ENCODE measurements at places on chromosomes 6 and 20. TPM values are rescaled to one million over a fixed set of nuclear protein-coding genes. Genes with fewer than 3 reads are reported as not detected.

DNA sequence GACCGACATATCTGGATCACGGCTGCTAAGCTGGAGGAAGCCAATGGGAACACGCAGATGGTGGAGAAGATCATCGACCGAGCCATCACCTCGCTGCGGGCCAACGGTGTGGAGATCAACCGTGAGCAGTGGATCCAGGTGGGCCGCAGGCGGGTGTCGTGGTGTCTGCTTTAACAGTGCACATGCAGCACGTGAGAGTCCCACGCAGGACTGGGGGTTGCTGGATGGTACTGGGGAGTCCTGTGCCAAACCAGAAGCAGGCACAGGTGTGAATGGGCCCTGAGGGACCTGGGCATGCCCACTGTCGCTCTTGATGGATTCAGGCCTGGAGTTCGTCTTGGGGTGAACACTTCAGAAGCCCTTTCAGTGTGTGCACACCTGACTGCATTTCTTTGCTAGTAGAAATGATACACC lies 24.6 kb upstream of the C20orf204 start:
- DNase-seq: no peak
- no peak overlapping the region for H3K4me3 ChIP-seq
- peaks cover 44% of the 10 kb centered on the region for H3K36me3 ChIP-seq
- H3K27me3 ChIP-seq: no peaks in the 10 kb centered on the region
- H3K27ac ChIP-seq: no peak overlapping the region

DNA sequence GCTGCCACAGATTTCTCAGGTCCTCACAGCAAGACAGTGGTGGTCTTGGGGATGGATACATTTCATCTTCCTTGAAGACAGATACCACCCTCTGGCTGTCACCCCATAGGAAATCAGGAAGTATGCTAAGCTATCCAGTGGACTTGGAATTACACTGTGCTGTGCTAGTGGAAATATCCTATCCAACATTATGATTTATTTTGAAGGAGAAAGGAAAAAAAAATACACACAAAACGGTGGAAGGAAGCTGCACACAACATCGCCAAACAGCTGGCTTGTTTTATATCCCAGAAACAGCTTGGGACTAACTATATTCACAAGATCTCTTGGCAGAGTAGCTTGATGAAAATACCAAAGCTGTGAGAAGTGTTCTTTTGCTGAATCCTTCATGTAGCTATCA lies 257.6 kb downstream of the LAMA2 start:
- H3K4me1 ChIP-seq: no peaks in the 10 kb centered on the region
- H3K4me3 ChIP-seq: no peak overlapping the region
- peaks cover 23% of the 10 kb centered on the region for H3K27me3 ChIP-seq
- H3K27ac ChIP-seq: no peak overlapping the region

- DNase-seq: no peak
- peaks cover 5% of the 10 kb centered on the region for H3K36me3 ChIP-seq
- no peak overlapping the region for H3K4me3 ChIP-seq
- H3K27ac ChIP-seq: no peak overlapping the region
Measured at GRCh38 chr6:42195415-42195814, 659 bp upstream of the GUCA1B start.

GRCh38 chr20:51439160-51439689 lies 103.3 kb downstream of the NFATC2 start:
- H3K27ac ChIP-seq: no peak overlapping the region
- H3K36me3 ChIP-seq: no peaks in the 10 kb centered on the region
- DNase-seq: no peak
- no peaks in the 10 kb centered on the region for H3K27me3 ChIP-seq

GRCh38 chr20:8156235-8157079 lies 24.4 kb downstream of the PLCB1 start:
- no peaks in the 10 kb centered on the region for H3K27me3 ChIP-seq
- peaks cover 62% of the 10 kb centered on the region for H3K4me1 ChIP-seq
- H3K36me3 ChIP-seq: peaks cover 6% of the 10 kb centered on the region
- peak overlapping the region; percentile 86 for H3K27ac ChIP-seq
- no peak for DNase-seq

DNA sequence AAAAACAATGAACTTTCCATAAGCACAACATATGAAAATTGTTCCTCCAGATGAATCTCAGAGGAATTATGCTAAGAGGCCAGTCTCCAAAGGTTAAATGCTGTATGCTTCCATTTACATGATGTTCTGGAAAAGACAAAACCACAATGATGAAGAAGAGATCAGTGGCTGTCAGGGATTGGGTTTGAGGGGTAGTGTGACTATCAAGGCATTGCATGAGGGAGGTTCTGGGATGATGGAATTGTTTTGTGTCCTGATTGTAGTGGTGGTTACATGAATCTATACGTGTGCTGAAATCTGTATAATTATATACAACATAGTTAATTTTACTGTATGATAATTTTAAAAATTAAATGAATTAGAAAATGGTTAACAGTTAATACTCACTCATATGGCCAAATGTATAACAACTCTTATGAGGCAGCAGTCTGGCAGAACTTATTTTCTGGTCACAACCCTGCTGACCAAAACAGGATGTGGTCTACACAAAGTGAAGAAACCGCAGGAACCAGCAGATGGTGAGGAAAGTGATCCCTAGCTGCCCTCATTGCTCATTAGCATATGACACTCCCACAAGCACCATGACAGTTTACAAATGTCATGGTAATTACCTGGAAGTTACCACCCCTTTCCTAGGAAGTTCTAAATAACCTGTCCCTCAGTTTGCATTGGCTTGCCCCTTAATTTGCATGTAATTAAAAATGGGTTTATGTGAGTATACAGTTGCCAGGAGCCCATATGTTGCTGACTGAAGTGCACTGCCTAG lies 31.9 kb downstream of the NSFL1C start:
- H3K36me3 ChIP-seq: no peaks in the 10 kb centered on the region
- peaks cover 8% of the 10 kb centered on the region for H3K27me3 ChIP-seq
- no peak overlapping the region for H3K27ac ChIP-seq
- DNase-seq: no peak

DNA sequence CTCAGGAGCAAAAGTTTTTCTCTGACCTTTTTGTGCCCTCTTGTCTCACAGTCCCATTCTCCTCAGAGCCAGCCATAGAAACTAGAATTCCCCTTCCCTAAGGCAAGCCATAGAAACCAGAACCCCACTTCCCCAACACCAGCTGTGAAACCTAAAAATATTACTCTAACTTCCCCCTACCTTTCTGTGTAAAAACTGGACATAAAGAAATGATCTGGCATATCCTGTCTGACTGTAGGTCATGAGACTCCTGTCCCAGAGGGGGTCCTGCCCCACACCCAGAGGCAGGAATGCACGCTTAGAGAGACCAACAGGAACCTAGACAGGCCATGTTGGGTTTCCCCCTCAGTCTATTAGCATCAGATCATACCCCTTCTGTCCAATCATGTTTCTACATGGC lies 140.6 kb upstream of the SLC22A16 start:
- no peak overlapping the region for H3K4me3 ChIP-seq
- peaks cover 39% of the 10 kb centered on the region for H3K36me3 ChIP-seq
- H3K27ac ChIP-seq: no peak overlapping the region

- H3K4me1 ChIP-seq: peaks cover 14% of the 10 kb centered on the region
- H3K27ac ChIP-seq: no peak overlapping the region
- DNase-seq: no peak
- H3K27me3 ChIP-seq: no peaks in the 10 kb centered on the region
- H3K4me3 ChIP-seq: no peak overlapping the region
Measured at GRCh38 chr20:13341737-13342393, 120.8 kb downstream of the ISM1 start.

DNA sequence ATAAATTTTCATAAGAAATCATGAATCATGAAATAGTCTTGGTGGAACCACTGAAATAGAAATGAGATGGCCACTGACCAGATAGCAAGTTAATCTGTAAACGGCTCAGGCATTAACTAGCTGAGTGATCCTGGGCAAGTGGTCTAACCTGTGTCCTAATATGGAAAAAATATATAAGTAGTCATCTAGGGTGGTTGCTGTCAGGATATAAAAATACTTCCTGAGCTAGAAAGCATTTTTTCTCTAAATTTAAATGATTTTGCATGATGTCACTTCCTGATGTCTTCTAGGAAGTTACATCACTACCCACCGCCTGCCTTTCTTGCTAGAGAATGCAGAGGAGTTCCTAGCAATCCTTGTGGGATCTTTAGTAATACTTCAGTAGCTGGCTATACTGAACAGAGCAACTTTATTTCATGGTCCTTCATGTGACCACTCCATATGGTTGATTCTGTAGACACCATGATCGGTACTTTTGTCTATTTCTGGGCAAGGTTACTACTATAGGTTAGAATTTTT lies 228.1 kb upstream of the CEP162 start:
- no peaks in the 10 kb centered on the region for H3K27me3 ChIP-seq
- no peak overlapping the region for H3K27ac ChIP-seq
- H3K4me3 ChIP-seq: no peak overlapping the region
- H3K4me1 ChIP-seq: peaks cover 3% of the 10 kb centered on the region

GRCh38 chr6:88764081-88764480 lies 199.3 kb downstream of the RNGTT start:
- H3K4me3 ChIP-seq: no peak overlapping the region
- no peak overlapping the region for H3K27ac ChIP-seq
- no peak for DNase-seq
- peaks cover 9% of the 10 kb centered on the region for H3K36me3 ChIP-seq

DNA sequence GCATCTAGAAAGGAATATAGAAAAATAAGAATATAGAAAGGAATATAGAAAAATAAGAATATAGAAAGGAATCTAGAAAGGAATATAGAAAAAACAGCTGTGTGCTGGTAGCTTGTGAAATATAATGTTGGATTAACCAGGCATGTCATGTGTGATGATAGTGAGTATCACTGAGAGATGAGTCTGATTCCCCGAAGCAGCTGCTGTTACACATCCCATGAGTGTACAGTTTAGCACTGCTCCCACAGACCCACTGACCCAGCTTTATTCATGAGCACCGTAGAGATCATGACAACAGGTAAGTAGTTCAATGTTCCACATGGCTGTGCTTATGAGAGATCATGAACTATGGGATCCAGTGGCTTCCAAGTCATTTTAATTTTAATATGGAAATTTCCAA lies 64.8 kb downstream of the SLC22A3 start:
- no peaks in the 10 kb centered on the region for H3K36me3 ChIP-seq
- H3K27me3 ChIP-seq: no peaks in the 10 kb centered on the region
- no peak overlapping the region for H3K4me3 ChIP-seq
- no peaks in the 10 kb centered on the region for H3K4me1 ChIP-seq
- H3K27ac ChIP-seq: no peak overlapping the region

GRCh38 chr6:39776581-39776980 lies 15.6 kb upstream of the DAAM2 start:
- no peak for DNase-seq
- H3K27ac ChIP-seq: no peak overlapping the region
- peaks cover 5% of the 10 kb centered on the region for H3K4me1 ChIP-seq
- no peaks in the 10 kb centered on the region for H3K36me3 ChIP-seq

DNA sequence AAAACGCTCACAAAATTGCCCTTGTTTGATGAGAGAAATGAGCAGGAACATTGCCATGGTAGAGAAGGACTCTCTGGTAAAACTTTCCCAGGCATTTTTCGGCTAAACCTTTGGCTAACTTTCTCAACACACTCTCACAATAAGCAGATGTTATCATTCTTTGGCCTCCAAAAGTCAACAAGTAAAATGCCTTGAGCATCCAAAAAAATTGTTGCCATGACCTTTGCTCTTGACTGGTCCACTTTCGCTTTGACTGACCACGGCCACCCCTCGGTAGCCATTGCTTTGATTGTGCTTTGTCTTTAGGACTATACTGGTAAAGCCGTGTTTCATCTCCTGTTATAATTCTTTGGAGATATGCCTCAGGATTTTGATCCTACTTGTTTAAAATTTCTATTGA lies 41.1 kb upstream of the PREP start:
- H3K4me3 ChIP-seq: no peak overlapping the region
- H3K36me3 ChIP-seq: no peaks in the 10 kb centered on the region
- no peak overlapping the region for H3K27ac ChIP-seq

DNA sequence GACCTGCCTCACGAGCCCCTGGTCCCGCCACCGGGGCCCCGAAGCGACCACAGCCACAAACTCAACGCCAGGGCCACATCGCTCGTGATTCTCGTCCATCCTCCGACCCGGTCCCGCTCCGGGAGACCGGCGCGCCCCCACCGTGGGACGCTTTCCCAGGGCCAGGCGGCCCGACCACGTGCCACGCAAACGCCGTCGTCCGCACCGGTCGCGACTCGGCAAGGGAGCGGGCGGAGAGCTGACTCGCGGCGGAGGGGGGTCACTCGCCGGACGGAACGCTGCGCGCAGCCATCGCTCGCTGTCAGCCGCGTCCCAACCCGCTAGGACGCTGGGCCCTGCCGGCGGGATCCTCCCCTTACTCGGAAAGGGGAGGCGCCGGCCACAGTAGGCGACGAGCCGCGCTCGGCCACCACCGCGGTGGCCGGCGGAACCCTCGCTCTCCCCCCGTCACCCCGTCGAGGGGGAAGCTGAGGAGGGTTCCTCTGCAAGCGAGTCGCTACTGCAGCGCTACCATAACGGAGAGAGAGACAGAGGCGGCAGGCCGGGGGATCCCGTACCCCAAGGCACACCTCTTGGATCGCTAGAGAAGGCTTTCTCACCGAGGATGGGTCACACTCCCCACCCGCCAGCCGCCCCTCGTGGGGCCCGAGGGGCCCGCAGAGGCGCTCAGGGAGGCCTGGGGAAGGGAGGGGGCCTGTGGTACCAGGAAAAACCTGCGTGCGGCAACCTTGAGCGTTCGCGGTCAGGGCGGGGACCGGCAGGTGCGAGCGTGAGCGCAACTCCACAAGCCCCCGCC lies 511.8 kb upstream of the ZNF337 start:
- peaks cover 6% of the 10 kb centered on the region for H3K4me1 ChIP-seq
- peak; percentile 84 for DNase-seq
- H3K27me3 ChIP-seq: peaks cover 43% of the 10 kb centered on the region
- no peak overlapping the region for H3K27ac ChIP-seq
- peak overlapping the region; percentile 52 for H3K4me3 ChIP-seq

DNA sequence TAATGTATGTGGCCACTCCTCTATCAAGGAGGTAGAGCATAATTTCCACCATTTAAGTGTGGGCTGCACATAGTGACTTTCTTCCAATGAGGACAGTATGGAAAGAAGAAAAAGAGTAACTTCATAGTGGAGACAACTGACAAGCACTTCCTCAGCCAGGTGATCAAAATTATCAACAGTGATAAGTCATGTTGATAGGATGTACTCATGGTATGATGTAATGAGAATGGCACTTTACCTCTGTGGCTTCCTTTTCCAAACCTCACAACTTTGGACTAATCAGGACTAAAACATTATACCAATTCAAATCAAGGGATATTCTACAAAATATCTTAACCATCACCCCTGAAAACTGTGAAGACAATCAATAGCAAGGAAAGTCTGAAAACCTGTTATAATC lies 302.3 kb upstream of the CITED2 start:
- no peak overlapping the region for H3K4me3 ChIP-seq
- no peak overlapping the region for H3K27ac ChIP-seq
- no peaks in the 10 kb centered on the region for H3K27me3 ChIP-seq
- DNase-seq: no peak
- H3K4me1 ChIP-seq: peaks cover 23% of the 10 kb centered on the region

Gene SLC17A3
- total RNA-seq: not detected

Gene FAM184A
- total RNA-seq: 0.50 TPM

Gene SSTR4
- total RNA-seq: not detected
